ENCODE measurements at places on chromosomes 7 and 10. TPM values are rescaled to one million over a fixed set of nuclear protein-coding genes. Genes with fewer than 3 reads are reported as not detected.

The LIPF gene
- polyA plus RNA-seq, result not detected

The CDC14C gene
- polyA plus RNA-seq, result not detected

The MAGI2 gene
- 14.6 TPM for polyA plus RNA-seq

The FKBP6 gene
- not detected for polyA plus RNA-seq

The CCDC7 gene
- 0.93 TPM for polyA plus RNA-seq

The RPEL1 gene
- not detected for polyA plus RNA-seq

The TCAF1 gene
- 79.9 TPM for polyA plus RNA-seq

The CPN1 gene
- polyA plus RNA-seq, result not detected

The IFIT1B gene
- polyA plus RNA-seq, result not detected

The KCNH2 gene
- polyA plus RNA-seq, result 49.2 TPM

The GIMAP4 gene
- polyA plus RNA-seq, result 8.7 TPM

The PAPOLB gene
- polyA plus RNA-seq, result not detected

GRCh38 chr7:134873253-134873652 is 93.8 kb downstream of the CALD1 start:
- no peak for DNase-seq

- DNase-seq, result no peak
Observed at GRCh38 chr10:94001416-94001810, 7.7 kb downstream of the PLCE1 start.

DNA sequence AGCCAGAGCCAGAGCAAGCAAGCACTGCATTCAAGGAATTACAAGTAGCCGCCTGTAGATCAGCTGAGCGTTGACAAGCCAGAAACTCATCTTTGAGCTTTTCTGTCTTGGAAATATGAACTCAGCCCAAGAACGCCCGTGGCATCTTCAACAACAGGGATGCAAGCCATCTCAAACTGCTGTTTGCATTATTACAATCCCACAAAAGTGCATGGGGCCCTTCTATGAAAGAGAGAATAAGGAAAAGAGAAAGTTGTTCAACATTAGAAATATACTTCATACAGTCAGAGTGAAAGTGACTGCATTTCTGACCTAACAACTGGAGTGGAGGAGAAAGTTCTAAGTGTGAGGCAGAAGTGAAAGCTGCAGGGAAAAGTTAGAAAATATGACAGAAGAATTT is 6.5 kb downstream of the SGCE start:
- no peak for DNase-seq

DNA sequence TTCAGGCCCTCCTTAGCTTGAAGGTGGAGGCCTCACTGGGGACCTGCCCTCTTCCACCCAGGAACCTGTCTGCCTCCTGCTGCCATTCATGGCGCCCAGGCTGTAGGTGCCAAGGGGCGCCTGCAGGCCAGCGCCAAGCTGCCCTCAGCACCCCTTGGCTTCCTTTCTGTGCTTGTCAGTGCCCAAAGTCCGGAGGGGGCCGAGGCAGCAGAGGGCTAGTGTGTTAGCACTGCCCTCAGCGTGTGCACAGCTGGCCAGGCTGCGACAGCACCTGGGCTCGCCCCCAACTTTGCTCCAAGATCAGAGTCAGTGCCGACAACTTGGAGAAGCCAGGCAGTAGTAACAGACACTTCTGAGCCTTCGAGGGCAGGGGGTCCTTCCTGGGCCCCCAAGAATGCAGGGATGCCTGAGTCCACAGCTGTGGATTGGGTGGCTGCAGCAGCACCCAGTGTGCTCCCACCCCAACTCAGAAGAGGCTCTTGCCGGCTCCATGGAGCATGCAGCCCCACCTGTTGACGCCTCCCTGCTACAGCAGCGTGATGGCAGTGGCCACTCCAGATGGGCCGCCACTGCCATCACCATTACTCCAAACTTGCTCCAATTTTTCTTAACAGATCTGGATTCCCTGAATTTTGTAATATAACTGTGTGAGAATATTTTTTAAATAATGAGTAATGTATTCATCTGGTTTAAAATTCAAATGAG is 41.7 kb downstream of the CACUL1 start:
- DNase-seq, result no peak

- DNase-seq, result no peak
Observed at GRCh38 chr7:155289107-155289506, 8.6 kb upstream of the INSIG1 start.

DNA sequence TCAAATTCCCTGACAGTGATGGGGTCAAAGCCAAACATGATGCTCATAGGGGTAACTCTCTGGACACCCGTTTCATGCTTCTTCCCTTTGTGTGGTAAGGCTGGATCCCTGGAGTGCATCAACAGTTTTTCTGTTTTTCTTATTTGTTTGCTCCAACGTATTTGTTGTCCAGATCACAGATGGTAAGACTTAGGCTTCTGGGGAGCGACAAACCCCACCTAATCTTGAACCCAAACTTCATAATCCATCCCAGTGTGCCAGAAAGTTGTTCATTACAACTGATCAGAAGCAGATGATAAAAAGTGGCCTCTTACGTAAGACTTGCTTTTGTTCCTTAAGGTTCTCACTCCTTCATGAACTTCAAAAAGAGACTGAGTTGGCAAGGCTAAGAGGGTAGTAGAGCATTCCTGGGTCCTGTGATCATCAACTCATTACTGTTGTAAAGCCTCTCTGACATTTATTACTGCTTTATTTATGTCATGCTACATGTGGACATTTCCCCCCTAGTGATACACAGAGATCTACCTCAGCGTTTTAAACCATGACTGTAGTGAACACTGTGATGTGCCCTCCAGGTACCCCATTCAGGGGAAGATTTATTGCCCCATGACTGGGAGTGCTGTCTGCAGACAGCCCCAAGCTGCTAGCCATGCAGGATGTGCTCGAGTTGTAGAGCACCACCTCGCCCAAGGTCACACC is 125.6 kb downstream of the CCDC71L start:
- no peak for DNase-seq

- DNase-seq, result no peak
Observed at GRCh38 chr7:106777674-106778299, 87.3 kb upstream of the PIK3CG start.

- DNase-seq, result no peak
Observed at GRCh38 chr7:80259-81067, 111.9 kb upstream of the FAM20C start.

DNA sequence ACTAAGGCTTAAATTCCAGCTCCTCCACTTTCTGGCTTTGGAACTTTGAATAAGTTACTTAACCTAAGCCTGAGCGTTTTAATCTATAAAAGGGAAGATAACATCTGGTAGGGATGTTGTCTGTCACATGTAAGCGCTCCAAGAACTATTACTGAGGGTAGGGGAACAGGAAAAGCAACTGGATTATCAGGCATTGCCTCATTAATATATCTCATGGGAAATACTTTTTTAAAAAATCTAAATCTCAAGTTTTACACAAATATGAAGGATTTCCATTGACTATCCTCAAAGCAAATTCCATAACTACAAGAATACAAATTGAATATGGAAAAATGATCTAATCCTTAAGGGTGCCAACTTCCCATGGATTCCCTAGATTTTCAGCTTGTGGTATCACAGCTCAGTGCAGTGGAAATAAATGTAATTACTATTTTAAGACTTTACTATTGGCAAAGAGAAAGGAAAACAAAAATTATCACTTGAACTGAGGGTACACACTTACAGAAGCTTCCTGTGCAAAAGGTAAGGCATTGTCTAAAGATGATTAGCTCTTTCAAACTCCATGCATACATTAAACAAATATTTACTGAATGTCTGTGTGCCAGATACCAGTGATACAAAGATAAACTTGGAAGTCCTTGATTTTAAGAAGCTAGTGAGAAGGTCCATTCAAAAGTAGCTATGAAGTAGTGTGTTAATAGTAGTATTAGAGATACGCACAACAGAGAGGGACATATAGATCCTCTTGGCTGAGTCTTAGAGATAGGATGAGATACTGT is 38.4 kb downstream of the NT5C2 start:
- peak; percentile 39 for DNase-seq

DNA sequence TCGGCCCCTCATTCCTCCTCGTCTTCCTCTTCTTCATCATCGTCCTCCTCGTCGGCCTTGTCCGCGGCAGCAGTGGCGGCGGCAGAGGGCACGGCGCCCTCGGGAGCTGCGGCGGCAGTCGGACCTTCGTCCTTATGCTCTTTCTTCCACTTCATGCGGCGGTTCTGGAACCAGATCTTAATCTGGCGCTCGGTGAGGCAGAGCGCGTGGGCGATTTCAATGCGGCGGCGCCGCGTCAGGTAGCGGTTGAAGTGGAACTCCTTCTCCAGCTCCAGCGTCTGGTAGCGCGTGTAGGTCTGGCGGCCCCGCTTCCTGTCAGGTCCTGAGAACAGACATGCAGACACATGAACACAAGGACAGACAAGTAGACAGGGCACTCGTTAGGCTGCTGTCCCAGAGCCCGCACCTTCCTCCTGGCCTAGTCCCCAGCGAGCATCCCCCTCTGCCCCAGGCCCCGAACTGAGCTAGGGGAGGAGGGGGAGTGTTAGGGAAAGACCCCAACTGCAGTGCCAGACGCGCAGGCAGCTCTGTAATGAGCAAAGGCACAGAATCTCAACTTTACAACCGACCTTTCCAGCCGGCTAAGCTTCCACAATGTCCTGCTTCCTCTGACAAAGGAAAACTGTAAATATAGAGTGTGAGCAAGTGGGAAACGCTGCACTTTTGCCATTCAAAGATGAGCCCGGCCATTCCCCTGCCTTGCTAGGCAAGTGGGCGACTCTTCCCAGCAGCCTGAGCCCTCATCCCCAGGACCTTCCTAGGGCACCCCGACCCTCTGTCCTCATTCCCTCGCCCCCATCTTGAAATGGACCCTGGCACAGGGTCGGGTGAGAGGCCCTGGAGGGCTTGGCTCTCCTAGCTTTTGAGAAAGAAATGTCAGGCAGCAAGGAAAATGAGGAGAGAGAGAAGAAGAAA is 1.3 kb downstream of the HOXA7 start:
- DNase-seq, result no peak

DNA sequence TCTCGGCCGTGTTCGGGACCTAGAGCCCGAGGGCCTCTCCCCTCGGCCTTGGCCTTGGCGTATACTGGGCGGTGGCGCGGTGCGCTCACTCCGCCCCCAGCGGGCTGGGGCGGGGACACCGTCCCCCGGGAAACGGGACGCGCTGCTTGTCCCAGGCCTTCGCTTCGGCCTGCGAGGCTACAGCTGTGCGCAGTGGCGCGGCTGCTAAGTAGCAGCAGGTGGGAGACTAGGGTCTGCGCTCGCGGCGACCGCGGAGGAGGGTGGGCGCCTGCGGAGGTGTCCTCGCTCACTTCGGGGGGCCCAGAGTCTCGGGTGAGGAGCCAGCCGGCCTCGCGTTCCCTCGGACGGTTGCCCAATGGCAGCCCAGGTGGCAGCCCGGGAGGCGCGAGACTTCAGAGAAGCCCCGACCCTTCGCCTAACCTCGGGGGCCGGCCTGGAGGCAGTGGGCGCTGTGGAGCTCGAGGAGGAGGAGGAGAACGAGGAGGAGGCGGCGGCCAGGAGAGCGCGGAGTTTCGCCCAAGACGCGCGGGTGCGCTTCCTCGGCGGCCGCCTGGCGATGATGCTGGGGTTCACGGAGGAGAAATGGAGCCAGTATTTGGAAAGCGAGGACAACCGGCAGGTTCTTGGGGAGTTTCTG is at the start of gene DNAH11:
Gene DNAH11 (plus strand): TSS at position 149 of the 637 bp plus-strand sequence. CDS start 207 bp downstream, at position 356.
- peak; percentile 32 for DNase-seq

DNA sequence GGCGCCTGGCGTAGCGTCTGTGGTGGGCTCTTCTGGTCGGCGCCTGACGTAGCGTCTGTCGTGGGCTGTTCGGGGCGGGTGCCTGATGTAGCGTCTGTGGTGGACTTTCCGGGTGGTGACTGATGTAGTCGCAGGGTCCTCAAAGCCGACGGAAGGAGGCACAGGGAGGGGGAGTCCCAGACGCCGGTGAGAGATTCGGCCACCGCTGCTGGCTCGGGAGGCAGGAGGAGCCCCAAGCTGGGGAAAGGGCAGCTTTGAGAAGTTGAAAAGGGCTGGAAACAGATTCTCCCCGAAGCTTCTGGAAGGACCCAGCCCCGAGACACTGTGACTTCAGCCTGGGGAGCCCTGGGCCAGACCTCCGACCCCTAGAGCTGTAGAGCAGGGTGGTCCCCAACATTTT is 105.7 kb downstream of the DNAJB6 start:
- no peak for DNase-seq

DNA sequence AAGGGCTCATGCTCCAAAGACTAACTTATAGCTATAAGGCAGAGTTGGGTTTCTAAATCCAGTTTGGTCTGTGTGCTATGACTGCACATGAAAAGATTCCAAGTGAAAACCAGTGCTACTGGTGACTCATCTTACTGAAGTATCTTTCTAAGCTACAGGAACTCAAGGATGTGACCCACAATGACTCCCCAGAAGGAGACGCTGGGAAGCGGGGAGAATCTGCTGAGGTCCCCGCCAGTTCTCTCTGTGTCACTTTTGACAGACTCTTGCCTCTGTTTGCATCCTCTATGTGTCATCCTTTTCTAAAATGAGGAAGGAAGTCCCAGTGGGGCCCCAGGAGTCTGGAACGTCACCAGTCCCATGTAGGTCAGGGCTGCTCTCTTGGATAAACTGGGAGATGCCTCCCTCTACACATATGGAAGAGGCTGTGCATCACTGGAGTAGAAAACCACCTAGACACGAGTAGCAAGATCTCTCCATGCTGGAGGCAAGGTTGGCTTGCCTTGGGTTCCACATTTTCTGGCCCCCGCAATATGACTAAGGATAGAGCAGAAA is 28.8 kb upstream of the GPR26 start:
- DNase-seq, result no peak

DNA sequence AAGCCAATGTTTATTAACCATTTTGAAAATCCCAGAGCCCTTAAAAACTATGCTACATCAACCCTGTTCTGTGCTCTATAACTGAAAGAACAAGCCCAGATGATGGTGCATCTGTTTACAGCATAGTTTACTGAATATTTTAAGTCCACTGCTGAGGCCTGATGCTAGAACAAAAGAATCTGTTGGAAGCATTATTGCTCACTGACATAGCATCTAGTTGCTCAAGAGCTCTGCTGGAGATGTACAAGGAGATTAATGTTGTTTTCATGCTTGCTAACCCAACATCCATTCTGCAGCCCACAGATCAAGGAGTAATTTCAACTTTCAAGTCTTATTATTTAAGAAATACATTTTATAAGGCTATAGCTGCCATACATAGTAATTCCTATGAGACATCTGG is 181.3 kb upstream of the FEZF1 start:
- no peak for DNase-seq

DNA sequence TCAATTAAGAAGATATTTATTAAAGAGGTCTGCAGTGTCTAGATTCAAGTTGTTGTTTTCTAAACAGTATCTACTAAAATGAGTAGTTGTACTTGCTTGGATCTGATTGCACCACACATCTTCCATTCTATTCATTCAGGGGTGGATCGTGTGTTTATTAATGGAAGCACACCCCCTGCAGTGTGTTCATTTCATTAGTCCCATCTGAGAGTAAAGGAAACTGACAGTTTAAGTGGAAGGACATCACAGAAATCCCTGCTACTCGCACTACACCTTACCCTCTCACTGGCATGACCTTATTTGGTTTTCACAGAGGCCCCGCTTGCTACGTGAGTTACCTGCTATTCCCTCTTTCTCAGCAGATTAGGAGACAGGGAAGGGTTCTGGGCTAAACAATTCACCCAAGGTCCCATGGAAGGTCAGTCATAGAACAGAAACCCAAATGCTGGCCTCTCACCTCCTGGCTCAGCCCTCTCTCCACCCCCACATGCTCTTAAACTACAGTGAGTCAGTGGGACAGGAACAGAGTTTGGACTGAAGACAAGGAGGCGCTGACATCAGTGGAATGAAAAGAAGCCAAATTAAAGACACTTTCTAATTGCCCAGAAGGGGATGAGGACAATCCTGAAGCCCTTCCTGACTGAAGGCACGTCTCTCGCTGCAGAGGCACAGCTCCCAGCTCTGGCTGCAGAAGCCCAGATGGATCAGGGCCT is 369.2 kb upstream of the NRP1 start:
- no peak for DNase-seq

- peak; percentile 36 for DNase-seq
Observed at GRCh38 chr7:5452937-5453540, 29.4 kb upstream of the TNRC18 start.
